ENCODE measurements at places on chromosomes 7 and 10.

GRCh38 chr10:86267286-86268195 lies 99.1 kb downstream of the GRID1 start:
- no peak for DNase-seq

- DNase-seq, result no peak
Measured at GRCh38 chr7:56181010-56181409, 64.8 kb upstream of the NUPR2 start.

GRCh38 chr7:102393467-102393866 lies 2.7 kb upstream of the PRKRIP1 start:
- no peak for DNase-seq

- peak; percentile 64 for DNase-seq
Measured at GRCh38 chr10:15106352-15107013, 9.3 kb downstream of the RPP38 start.

DNA sequence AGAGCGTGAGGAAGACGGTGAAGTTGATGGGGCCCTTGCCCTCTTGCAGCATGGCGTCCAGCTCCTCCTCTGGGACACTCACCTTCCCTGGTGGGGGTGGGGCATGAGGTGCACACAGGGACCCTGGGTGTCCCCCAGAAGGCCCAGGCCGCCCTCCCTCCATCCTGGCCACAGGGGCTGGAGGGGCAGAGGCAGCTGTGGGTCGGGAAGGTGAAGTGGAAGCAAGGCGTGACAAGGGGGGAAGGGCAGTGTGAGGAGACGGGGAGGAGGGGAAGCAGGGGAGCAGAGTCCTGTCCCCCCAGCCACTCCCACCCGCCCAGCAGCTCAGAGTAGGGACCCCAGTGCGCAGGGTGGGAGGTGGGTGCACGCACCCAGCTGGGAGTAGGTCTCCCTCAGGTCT lies 791 bp downstream of the MYL7 start:
- no peak for DNase-seq

DNA sequence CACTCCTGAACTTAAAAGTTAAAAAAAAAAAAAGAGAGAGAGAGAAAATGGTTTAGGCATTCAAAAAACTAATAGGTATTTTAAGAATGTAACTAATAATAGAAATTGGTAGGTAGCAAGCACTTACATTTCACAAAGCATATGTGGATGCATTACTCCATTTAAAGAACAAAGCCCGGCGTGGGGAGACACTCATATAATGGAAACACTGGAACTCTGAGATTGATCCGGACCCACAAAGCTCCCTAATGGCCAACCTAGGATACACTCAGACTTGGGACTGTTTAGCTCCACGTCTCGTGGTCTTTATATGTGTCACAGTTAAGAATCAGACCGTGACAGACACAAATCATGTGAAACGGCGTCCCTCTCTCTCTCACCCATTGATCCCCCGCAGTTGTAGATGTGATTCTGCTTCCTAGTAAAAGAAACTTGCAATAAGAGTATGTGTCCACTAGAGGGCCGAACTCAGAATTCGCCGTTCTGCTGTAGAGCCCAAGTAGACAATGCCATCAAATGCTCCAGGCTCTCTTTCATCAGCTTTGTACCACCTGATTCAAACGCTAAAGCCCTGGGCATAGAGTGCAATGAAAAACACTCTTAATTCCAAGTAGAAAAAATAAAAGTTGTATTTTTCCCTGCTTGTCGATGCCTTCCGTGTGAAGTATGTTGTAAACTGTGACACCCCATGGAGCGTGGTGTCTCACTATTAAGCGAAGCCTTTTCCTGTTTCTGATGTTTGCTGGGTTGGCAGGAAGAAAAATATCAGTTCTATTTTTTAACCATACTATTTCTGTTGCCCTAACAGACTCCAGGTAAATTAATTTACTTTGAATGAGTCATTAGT lies 429.0 kb upstream of the MTPN start:
- no peak for DNase-seq

- DNase-seq, result no peak
Measured at GRCh38 chr7:43785420-43785819, 26.9 kb downstream of the BLVRA start.

DNA sequence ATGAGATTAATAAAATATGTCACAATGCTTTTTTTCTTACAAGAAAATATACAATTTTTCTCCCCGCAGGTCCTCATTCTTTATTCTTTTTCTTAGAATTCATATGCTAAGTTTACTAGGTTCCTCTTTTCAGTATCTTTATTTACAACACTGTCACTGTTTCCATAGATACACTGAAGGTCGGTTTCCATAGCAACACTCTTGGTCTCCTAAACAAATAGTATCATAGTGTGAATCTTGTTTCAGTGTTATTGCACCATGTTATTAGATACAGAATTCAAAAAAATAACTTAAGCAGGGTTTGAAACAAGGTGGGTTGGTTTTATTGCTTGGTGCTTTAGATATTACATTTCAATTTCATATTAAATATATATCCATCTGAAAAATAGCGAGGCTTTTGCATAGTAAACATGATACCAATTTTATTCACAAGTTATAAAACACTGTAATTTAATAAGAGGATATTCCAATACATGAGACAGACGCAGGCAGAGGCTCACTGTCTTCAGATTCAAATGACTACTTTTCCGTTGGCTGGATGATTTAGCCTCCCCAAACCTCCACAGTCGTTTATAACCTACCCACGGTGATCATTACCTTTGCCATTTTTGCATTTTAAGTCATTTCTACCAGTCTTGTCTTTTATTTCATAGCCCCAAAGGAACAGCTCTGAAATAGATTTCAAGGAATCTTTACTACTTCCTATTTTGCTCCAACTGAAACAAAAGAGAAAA lies 88.9 kb upstream of the KLF6 start:
- no peak for DNase-seq

DNA sequence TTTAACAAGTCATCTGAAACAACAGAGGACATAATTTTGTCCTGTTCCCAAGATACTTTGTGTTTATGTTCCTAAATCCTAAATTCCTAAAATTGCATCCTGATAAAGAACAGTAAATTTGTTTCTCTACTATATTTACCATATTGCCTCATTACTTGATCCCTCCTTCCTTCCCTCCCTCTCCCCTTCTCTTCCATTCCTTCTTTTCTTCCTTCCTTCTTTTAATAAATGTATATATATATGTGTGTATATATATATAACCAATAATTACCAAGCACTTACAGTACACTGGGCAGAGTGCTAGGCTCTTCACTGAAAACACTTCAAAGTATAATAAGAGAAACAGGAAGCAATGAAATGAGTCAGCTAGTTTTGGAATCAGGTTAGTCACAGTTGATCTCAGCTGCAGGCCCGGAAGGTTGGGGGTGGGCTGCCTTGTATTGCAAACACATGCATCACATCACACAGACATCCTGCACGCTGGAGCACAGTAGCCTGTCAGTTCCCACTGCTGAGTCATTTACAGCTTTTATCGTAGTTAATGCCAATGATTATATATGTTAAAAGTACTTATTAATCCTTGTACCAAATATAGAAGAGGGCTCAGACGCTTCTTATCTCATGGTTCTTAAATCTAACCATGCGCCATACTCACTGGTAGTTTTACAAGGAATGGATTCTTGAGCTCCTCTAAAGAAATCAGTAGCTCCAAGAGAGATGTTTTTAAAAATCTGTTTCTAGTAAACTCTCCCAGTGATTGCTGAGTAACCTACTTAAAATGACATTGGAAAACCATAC lies 551.7 kb downstream of the GRM8 start:
- DNase-seq, result no peak

- no peak for DNase-seq
Measured at GRCh38 chr10:16674147-16674703, 143.0 kb downstream of the RSU1 start.

- DNase-seq, result no peak
Measured at GRCh38 chr7:52475001-52475582, 560.3 kb upstream of the POM121L12 start.

- no peak for DNase-seq
Measured at GRCh38 chr10:110429301-110429700, 68.4 kb upstream of the DUSP5 start.

GRCh38 chr7:158255156-158255555 lies 332.5 kb downstream of the PTPRN2 start:
- no peak for DNase-seq

DNA sequence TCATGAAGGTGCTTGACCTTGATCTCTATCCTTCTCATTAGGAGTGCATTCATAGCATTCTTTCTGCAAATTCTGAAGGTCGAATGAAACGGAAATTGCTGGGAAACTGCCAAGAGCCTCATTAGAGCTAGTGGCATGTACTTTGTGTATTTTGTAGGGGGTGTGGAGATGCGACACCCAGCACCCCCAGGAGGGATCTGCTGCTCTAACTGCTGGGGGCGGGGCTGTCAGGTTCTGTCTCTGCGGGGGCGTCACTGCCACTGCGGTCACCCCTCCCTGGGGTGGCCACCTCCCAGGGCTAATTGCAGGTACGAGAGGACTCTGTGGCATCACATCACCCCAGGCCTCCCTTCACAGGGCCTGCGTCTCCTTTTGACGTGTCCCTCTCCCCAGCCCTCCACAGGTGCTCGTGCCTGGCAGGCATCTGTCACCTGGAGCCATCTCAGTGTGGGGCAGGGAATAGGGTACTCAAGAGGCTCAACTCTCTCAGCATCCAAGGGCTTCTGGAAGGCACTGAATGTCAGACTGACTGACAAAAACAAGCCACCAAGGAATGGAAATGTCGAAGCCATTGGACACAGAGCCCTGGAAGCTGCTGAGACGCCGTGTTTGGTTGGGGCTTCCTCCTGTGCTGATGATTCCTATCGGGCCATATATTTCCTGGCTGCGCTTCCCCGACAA lies 151.1 kb downstream of the ACTR3B start:
- DNase-seq, result no peak

- DNase-seq, result no peak
Measured at GRCh38 chr7:69781412-69781846, 183.2 kb downstream of the AUTS2 start.

GRCh38 chr10:93993782-93994437 lies at the start of gene PLCE1:
PLCE1 (plus strand) TSS chr10:93993931; CDS start chr10:94031047, 37,116 bp downstream.
- no peak for DNase-seq

DNA sequence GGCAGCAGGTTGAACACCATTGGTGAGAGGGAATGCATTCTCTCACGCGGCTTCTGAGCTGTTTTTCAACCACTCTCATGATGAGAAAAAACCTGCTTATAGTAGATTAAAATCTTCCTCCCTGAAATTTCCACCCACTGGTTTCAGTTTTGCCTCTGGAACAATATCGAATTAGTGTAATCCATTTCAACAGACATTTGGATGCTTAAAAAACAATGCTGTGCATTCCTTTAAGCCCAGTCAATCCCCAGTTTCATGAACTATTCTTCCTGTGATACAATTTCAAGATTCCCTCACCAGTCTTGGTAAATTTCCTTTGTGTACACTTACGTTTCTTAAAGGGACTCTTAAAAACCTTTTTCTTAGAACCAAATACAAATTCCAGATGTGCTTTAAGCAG lies 89.6 kb downstream of the ITIH5 start:
- no peak for DNase-seq

DNA sequence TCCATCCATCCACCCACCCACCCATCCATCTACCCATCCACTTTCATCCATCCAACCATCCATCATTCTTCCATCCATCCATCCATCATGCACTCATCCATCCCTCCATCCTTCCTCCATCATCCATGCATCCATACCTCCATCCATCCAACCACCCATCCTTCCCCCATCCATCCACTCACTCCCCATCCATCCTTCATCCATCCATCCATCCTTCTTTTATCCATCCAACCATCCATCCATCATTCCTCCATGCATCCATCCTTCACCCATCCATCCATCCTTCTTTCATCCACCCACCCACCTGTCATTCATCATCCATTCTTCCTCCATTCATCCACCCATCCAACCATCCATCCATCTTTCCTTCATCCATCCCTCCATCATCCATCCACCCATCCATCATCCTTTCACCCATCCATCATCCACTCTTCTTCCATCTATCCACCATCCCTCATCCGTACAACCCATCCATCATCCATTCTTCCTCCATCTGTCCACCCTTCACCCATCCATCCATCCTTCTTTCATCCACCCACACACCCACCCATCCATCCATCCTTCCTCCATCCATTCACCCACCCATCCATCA lies 428.2 kb downstream of the DNAJB6 start:
- no peak for DNase-seq

GRCh38 chr7:107951172-107951787 lies 51.7 kb downstream of the LAMB1 start:
- no peak for DNase-seq

DNA sequence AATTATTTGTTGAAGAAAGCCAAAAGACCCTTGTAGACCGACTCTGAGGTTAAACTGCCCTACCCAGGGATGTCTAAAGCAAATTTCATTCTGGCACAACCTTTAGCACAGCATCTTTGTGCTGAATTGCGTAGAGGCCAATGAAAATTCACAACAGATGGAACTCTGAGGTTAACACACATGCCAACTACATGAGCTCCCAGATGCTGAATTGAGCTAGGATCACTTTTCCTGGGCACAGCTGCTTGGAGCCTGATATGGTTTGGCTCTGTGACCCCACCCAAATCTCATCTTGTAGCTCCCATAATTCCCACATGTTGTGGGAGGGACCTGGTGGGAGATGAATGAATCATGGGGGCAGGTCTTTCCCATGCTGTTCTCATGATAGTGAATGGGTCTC lies 158.0 kb upstream of the PTN start:
- no peak for DNase-seq

- no peak for DNase-seq
Measured at GRCh38 chr10:132428486-132428995, 31.5 kb downstream of the PWWP2B start.

- no peak for DNase-seq
Measured at GRCh38 chr7:84247591-84247990, 53.0 kb upstream of the SEMA3A start.

DNA sequence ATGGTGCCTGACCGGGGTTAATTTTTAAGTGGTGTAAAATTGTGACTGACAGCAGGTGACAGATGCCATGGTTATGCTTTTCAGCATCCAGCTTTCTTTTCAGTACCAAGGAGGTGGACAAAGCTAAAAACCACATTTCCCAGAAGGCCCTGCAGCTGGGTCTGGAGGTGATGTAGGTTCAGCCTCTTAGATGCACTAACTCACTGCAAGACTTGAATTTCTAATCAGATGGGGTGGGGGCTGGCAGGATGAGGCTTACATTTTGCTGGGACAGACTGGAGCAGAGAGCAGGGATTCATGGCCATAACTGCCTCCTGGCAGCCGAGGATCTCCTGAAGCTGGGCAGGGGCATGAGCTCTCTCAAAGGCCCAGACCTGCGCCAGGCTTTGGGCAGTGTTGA lies 52.4 kb downstream of the PDIA4 start:
- DNase-seq, result no peak

DNA sequence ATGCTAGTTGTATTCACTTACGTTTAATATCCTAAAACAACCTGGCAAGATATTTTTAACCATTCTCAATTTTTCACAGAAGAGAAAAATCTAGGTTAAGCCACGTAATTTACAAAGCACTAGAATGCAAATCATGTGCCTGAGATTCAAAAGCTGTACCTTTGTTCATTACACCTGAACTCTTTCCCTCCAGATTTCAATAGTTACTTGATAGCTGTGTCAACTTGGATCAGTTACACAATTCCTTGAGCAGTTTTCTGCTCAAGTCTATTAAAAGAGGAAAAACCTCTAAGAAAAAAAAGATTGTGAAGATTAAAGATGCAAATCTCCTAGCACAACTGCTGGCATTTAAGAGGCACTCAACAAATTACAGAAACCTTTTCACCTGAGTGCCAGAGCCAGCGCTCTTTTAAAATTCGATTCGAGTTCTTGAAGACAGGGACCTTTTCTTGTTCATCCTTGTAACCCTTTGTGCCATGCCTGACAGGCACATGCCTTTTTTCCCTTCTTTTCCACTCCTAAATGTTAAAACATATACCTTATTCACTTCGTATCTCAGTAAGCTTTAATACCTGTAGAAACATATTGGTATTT lies 886 bp downstream of the NSUN6 start:
- no peak for DNase-seq

Data from breast epithelium (tissue), 4 donors.